Activated CD8-positive, alpha-beta memory T cell treated with anti-CD3 and anti-CD28 coated beads, Interleukin-2, amount 10 ng/mL, durations not matched to agents 7 days and 5 days (primary cell): ENCODE measurements at places on chromosomes 7 and 10.

GRCh38 chr7:7330997-7331396, 148.7 kb downstream of the C1GALT1 start:
- DNase-seq = no peak

DNA sequence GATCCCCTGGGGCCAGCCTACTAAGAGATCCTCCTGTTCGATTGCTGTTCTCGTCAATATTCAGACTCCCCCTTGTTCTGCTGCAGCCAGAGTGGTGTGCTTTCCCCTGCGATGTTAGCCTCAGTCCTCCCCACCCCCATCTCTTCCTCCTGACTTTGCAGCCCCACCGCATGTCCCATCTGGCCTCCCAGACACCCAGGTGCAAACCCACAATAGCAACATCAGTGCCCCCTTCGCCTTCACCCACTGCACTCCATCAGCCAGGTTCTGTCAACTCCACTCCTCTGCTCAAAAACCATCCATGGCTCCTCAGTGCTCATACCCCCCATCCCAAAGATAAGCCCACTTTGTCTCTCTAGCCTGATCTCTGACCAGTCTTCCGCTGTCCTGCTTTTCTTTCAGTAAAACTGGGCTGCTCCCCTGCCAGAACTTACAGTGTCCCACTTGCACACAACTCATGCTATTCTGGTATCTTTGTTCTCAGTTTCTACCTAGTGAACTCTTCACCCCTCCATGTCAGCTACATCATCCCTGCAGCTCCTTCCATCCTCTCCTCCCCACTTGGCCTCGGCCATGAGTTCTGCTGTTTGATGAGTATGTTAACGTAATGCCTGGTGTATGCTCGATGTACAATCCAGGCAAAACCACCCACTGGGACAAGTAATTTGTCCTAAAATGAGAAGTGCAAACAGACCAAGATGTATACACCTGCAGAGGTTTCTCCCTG, 26.6 kb downstream of the COL13A1 start:
- DNase-seq = no peak

DNA sequence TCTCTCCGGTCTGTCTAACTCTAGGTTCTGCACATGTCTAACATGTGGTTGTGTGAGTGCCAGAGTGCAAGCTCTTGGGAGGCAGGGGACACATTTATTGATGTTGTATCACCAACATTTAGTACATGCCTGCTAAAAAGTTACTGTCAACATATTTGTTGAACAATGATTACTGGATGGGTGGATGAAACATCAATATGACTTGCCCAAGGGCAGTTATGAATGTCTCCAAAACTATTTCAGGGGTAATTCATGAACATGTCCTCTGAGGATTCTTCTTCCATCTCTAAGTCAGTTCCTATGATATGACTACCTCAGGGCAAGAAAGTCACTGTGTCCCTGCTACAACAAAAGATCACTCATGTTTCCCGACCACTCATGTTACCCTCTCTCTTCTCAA, 91.3 kb upstream of the STEAP1B start:
- DNase-seq = no peak

DNA sequence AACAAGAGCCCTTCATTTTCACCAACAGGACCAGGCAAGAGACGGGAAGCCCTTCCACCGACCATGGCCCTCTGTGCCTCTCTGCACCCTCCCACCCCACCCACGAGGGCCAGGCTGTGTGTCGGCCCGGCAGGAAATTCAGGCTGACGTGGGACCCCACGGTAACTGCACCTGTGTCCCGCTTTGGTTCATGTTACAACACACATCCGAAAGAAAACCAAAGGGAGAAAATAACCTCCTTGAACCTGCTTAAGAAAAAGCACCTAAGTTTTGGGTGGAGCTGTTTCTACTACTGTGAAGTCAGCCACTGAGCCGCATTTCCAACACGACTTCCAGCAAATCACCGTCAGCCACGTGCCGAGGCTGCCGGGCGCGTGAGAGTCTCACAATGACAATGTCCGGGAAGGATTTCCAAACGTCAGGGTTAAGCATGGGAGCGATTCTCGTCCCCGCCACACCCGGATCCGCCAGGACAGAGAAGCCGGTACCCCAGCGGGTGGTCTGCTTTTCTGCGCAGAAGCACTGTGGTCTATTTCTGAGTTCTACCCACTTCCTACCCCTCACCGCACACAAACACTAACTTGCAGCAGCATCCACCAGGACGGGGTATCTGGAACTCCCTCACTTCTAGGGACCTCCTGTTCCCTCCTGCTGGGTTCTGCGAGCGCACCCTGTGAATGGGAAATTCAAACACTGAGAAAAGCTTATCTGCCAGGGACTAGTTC, 36.6 kb downstream of the AMZ1 start:
- no peak for DNase-seq

- no peak for DNase-seq
These were observed 31.9 kb downstream of the SH2B2 start for GRCh38 chr7:102318482-102318971.

DNA sequence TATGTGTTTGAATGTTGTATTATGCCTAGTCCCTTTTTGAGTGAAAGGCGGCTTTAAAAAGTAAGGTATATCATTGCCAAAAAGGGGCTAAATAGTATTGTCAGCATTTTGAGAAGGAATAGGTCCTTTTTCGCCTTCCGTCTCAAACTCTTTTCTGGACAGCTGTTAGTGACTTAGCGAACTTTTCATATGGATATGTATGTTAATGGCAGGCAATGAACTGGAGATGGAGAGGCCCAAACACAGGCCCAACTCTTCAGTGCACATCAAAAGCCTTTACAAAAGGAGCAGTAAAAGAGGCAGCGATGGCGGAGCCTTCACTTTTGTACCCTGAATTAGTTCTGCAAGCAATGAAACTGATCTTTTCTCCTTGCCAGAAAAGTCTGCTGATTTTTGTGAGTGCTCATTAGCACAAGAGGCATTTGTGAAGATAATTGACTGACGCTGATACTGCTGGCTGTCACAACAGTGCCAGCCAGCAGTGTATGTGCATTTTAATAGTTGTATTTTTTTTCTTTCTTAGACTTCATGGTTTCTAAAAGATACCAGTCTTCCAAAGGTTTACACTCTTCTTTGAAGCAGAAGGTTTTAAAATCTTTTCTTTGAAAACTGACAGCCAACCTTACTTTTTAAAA, 243.7 kb upstream of the SP8 start:
- DNase-seq = no peak

DNA sequence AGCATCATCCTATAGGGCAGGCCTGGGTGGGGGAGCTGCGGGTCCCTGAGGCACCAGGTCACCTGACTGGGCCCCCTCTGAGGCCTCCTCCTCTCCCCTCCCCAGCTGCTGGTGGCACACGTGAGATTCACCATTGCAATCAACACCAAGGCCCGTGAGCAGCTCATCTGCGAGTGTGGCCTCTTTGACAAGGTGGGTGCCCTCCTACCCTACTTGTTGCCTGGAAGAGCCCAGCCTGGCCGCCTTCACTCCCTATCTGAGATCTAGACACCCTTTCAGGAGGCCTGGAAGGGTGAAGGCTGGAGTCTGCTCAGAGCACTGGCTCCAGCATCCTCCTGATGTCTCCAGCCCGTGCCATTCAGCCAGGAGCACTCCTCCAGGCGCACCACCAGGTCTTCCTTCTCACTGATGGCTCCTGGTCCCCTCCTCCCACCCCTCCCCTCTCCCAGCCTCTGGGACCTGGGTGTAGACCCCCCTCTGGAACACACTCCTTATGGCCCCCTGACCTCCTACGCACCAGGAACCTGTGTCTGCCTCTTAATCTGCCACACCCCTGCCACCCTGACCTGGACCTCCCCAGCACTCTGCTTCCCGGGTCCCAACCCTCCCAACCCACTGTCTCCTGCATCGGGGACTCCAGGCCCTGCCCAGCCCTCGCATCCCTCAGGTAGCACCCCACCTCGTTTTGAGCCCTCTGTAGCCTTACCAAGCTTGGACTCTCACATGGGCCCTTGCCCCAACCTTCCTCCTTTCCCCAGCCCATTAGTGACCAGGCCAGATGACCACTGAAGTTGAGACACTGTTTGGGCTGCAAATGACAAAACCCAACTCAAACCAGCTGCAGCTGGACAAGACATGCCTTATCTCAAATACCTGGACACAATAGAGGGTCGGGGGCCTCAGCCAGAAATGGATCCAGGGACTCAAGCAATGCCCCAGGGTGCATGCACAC, 67.5 kb downstream of the ALOX5 start:
- DNase-seq = no peak

GRCh38 chr7:15306296-15306695, 255.5 kb downstream of the AGMO start:
- DNase-seq = no peak

GRCh38 chr7:103947026-103947655, 42.3 kb downstream of the RELN start:
- no peak for DNase-seq

GRCh38 chr7:129642871-129643549, 31.5 kb downstream of the NRF1 start:
- DNase-seq = no peak

GRCh38 chr7:24637706-24638105, 64.5 kb downstream of the PALS2 start:
- no peak for DNase-seq

GRCh38 chr7:149285603-149286002, 23.6 kb downstream of the ZNF783 start:
- DNase-seq = no peak
